ENCODE measurements at places on chromosomes 13 and 19.
A peak's percentile ranks its signal among the peaks of the same experiment; 100 is the strongest.

- peak; percentile 69 for DNase-seq
Observed at GRCh38 chr19:39568604-39569003, 28.6 kb upstream of the EID2 start.

DNA sequence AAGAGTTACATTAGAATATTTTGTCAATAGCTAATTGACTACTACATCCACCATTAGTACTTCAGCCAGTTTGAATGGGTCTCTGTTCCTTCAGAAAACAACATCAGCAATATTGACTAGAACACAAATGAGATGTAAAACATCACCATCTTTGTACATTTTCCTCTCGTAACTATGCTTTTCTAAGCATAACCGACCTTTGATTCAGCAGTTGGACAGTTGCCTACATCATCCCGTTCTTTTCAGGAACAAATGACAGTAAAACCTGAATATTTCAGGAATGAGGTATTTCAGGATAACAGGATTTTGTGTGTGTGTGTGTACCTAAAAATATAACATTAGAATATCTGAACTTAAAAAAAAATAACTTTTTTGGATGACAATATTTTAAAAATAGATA lies 60.9 kb downstream of the STARD13 start:
- peak; percentile 51 for DNase-seq

GRCh38 chr13:73792796-73793195 lies 341.4 kb downstream of the KLF12 start:
- DNase-seq = no peak

- DNase-seq = peak; percentile 52
Observed at GRCh38 chr13:44795176-44795575, 194.1 kb downstream of the NUFIP1 start.

DNA sequence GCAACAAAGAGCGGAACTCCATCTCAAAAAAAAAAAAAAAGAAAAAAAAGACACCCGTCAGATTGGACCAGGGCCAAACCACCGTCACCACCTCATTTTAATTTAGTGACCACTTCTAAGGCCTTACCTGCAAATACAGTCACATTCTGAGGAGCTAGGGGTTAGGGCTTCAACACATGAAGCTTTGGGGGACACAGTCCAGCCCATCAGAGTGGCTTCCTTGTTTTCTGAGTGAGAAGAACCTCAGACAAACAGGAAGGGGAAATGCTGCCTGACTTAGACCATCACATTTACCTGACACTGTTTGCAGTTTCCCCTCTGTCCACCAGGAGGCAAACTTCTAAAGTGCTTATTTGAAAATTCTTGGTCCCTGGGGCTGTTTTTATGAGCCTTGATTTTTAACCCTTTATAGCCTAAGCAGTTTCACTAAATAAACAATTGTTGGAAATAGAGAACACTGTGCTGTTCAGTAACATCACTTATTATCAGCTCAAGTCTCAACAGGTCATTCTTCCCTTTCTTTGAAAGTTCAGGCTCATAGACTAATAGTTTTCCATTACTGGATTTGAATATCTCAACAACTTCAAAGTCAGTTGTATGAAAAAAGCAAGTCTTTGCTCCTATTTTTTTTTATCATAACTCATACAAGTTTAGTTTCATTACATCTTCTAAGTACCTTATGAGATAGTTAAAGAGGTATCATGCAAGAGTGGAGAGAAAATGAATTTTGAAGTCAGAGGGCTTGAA lies 74.9 kb upstream of the WASF3 start:
- DNase-seq = peak; percentile 86

DNA sequence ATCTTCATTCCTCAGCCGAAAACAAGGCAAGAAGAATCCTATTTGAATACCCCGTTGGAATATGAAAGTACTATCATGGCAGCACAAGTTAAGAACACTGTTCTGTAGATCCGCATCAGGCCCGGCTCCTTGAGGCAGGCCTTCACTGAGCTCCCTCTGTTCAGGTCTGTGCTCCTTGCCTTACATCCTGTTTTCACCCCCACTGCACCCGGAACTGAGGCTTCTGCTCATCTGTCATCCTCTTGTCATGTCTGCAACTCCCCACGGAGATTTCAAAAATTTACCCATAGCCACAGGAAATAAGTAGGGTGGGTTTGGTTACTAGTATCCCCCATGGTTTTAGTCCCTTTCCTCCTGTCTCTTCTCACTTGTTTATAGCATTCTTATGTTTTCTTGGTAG lies 861.9 kb downstream of the GPC5 start:
- DNase-seq = no peak
